ENCODE measurements at places on chromosomes 2 and 18.
A peak's percentile ranks its signal among the peaks of the same experiment; 100 is the strongest.

GRCh38 chr2:203802342-203803052 lies 65.1 kb upstream of the CTLA4 start:
- no peaks in the 10 kb centered on the region for H3K4me1 ChIP-seq
- no peak overlapping the region for H3K27ac ChIP-seq
- no peak overlapping the region for H3K4me3 ChIP-seq
- H3K27me3 ChIP-seq: no peaks in the 10 kb centered on the region
- no peak for DNase-seq
- no peaks in the 10 kb centered on the region for H3K36me3 ChIP-seq

DNA sequence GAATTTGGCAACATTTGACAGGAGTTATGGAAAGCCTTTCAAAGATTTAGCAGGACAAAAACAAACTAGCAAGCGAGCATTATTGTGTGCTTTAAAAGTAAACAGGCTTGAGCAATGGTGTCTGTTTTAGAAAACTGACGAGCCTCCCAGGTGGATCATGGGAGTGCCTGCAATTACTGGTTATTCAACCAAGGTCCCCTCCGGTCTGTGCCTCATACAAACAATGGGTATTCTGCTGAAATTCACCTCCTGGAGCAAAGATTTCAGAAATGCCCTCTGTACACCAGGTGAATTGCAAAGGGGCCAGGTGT lies 22.4 kb downstream of the RTP5 start:
- no peak overlapping the region for H3K27ac ChIP-seq
- no peaks in the 10 kb centered on the region for H3K27me3 ChIP-seq
- no peaks in the 10 kb centered on the region for H3K36me3 ChIP-seq
- no peak overlapping the region for H3K4me3 ChIP-seq
- H3K4me1 ChIP-seq: no peaks in the 10 kb centered on the region

- DNase-seq: peak; percentile 94
- peak overlapping the region; percentile 16 for H3K27ac ChIP-seq
- peak overlapping the region; percentile 45 for H3K4me3 ChIP-seq
- peaks cover 47% of the 10 kb centered on the region for H3K4me1 ChIP-seq
- H3K27me3 ChIP-seq: no peaks in the 10 kb centered on the region
Observed at GRCh38 chr2:96148410-96149217, 3.4 kb upstream of the DUSP2 start.

DNA sequence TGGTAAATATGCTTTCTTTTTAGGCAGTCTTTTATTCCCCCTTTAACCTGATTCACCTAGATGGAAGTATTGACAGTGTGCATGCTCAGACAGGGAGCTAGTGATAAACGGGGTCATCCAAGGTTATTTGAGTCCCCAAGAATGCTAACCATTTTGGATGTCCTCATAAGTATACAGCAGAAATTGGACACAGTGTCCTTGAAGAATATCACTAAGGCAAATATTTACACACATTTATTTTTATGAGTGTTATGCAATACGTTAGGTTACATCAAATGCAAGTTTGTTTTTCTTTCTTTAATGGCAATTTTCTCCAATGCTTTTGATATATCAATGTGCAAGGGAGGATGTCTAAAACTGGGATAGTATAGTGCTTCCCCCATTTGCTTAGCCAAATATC lies 23.6 kb downstream of the CNTNAP5 start:
- H3K27ac ChIP-seq: peak overlapping the region; percentile 100
- H3K36me3 ChIP-seq: no peaks in the 10 kb centered on the region
- DNase-seq: no peak
- H3K27me3 ChIP-seq: no peaks in the 10 kb centered on the region

- no peak overlapping the region for H3K4me3 ChIP-seq
- no peaks in the 10 kb centered on the region for H3K36me3 ChIP-seq
- H3K27ac ChIP-seq: no peak overlapping the region
- H3K27me3 ChIP-seq: 0 out of 2 replicates have a peak, but pooled peaks cover 4% of the 10 kb centered on the region
Observed at GRCh38 chr18:76137216-76137615, 357.8 kb downstream of the ZNF516 start.

GRCh38 chr2:200244111-200244510 lies 62.4 kb upstream of the SPATS2L start:
- H3K4me3 ChIP-seq: no peak overlapping the region
- no peaks in the 10 kb centered on the region for H3K4me1 ChIP-seq
- H3K36me3 ChIP-seq: no peaks in the 10 kb centered on the region
- no peak overlapping the region for H3K27ac ChIP-seq
